ENCODE measurements at places on chromosomes 2 and 18. TPM values are rescaled to one million over a fixed set of nuclear protein-coding genes. Genes with fewer than 3 reads are reported as not detected.

DNA sequence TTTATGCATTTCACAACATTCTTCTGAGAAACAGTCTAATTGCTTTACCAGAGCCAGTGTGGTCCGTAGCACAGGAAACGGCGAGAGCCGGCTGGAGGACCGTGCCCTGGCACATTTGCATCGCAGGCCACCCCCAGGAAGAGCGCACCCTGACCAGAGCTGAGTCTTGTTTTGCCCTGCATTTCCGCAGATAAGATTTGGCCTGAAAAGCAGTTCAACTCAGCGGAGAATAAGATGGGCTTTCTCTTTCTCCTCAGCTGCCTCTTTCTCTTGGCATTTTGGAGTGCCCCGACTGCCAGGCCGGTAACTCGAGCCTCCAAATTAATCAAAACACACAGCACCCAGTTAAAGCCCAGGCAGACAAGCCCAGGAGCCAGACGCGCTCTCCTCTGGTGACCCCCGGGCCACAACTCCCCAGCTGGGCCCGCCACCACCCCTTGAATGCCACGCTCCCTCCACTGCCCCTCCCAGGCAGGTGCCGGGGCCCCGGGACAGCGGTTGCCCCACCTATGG is 464 bp downstream of the COL4A4 start:
- peaks cover 4% of the 10 kb centered on the region for H3K4me1 ChIP-seq
- peak overlapping the region; percentile 42 for H3K4me3 ChIP-seq
- peak overlapping the region; percentile 67 for H3K27ac ChIP-seq
- H3K36me3 ChIP-seq = no peaks in the 10 kb centered on the region
- H3K27me3 ChIP-seq = peaks cover 58% of the 10 kb centered on the region

DNA sequence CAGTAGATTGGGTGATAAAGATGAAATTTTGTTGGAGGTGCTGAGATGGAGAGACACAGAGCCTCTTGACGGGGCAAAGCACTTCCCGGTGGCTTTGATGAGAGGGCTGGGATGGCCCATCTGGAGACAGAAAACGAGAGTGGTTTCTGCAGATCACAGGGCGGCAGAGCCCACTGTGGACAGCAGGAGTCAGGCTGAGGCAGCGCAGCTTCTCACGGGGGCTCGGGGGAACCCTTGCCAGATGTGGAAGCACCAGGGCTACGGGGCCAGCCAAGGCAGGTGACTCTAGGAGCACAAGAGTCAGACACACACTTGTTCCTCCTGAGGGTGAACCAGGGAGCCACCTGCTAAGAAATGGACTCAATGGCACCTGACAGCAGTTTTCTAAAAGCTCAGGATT is 78.5 kb downstream of the TPO start:
- no peaks in the 10 kb centered on the region for H3K36me3 ChIP-seq
- no peak for DNase-seq
- no peaks in the 10 kb centered on the region for H3K4me1 ChIP-seq
- no peaks in the 10 kb centered on the region for H3K27me3 ChIP-seq
- H3K4me3 ChIP-seq = no peak overlapping the region

- H3K4me1 ChIP-seq = no peaks in the 10 kb centered on the region
- no peak for DNase-seq
- H3K4me3 ChIP-seq = no peak overlapping the region
- H3K36me3 ChIP-seq = no peaks in the 10 kb centered on the region
Observed at GRCh38 chr2:99734236-99734635, 244.4 kb upstream of the REV1 start.

DNA sequence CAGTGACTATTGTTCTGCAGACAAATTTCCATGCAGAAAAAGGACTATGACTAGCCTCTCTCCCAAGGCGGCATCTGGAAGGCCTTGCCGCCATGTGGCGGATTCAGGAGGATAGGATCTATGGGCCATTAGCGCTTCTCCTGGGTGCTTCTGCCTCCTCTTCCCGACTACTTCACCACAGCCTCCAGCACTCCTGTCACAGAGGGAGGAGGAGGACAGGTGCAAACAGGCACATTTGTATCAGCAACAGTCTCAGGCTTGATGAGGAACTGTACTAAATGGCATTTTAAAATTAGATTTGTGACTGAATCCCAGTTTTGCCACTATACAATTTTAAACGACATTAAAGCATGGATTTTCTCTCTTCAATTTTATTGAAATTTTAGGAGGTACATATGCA is 114.9 kb downstream of the NOL10 start:
- DNase-seq = no peak
- H3K4me3 ChIP-seq = no peak overlapping the region
- no peak overlapping the region for H3K27ac ChIP-seq
- H3K4me1 ChIP-seq = peaks cover 6% of the 10 kb centered on the region
- H3K27me3 ChIP-seq = no peaks in the 10 kb centered on the region
- H3K36me3 ChIP-seq = peaks cover 76% of the 10 kb centered on the region

DNA sequence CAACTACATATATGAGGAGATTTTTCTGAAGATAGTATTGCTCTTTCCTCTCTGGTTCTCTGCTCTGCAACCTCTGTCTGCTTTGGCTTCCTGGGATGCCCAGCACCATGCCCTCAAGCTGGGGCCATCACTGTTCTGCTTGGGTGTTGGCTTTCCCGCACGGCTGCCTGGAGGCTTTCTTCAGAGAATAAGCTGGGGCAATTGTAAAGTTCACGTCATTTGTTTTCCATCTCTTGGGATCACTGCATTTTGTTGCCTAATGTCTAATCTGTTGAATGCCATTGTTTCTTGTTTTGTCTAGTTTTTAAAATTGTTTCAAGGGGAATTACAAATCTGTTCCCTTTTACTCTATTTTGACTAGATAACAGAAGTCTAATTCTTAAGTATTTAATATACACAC is 437.3 kb upstream of the NRP2 start:
- H3K4me1 ChIP-seq = no peaks in the 10 kb centered on the region
- no peak overlapping the region for H3K27ac ChIP-seq
- DNase-seq = no peak
- H3K4me3 ChIP-seq = no peak overlapping the region

Gene MRPS9
- 42.0 TPM for polyA plus RNA-seq

DNA sequence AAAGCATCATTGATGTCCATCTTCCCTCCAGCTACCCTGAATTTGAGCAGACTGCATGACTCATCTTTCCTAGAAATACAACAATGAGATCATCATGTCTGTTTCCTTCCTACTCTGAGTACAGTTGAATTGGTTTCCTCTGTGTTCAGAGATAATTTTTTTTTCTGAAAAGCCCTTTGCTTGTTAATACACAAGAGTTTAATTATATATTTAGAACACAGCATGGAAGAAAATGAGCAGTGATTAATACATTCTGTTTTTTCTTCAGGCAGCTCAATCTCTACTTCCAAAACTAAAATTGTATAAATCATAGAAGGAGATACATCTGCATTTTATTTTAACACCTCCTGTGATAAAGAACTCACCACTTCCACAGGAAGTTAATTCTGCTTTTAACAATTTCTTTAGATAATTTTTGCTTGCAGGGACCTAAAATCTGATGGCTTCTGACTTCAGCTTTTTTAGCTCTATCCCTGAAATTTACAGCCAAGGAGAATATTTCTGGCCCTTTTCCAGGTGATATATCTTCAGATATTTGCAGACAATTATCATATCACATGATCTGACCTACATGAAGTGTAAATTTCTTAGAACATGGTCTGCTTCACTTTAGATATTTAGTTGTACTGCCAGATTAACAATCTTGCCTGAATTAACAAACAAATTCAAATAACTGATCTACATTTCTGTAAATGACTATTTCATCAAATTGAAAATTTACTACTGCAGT is 249.0 kb downstream of the TRIB2 start:
- H3K27ac ChIP-seq = peak overlapping the region; percentile 30
- DNase-seq = no peak
- H3K27me3 ChIP-seq = no peaks in the 10 kb centered on the region
- peaks cover 13% of the 10 kb centered on the region for H3K4me1 ChIP-seq
- H3K4me3 ChIP-seq = no peak overlapping the region

- H3K36me3 ChIP-seq = no peaks in the 10 kb centered on the region
- no peak overlapping the region for H3K27ac ChIP-seq
- H3K4me3 ChIP-seq = no peak overlapping the region
- H3K27me3 ChIP-seq = no peaks in the 10 kb centered on the region
Observed at GRCh38 chr2:129379411-129379810, 600.1 kb upstream of the RAB6C start.

- H3K27ac ChIP-seq = no peak overlapping the region
- H3K27me3 ChIP-seq = no peaks in the 10 kb centered on the region
- DNase-seq = no peak
- H3K4me1 ChIP-seq = peaks cover 7% of the 10 kb centered on the region
- H3K36me3 ChIP-seq = no peaks in the 10 kb centered on the region
- no peak overlapping the region for H3K4me3 ChIP-seq
Observed at GRCh38 chr2:215973954-215974699, 39.2 kb downstream of the MREG start.

DNA sequence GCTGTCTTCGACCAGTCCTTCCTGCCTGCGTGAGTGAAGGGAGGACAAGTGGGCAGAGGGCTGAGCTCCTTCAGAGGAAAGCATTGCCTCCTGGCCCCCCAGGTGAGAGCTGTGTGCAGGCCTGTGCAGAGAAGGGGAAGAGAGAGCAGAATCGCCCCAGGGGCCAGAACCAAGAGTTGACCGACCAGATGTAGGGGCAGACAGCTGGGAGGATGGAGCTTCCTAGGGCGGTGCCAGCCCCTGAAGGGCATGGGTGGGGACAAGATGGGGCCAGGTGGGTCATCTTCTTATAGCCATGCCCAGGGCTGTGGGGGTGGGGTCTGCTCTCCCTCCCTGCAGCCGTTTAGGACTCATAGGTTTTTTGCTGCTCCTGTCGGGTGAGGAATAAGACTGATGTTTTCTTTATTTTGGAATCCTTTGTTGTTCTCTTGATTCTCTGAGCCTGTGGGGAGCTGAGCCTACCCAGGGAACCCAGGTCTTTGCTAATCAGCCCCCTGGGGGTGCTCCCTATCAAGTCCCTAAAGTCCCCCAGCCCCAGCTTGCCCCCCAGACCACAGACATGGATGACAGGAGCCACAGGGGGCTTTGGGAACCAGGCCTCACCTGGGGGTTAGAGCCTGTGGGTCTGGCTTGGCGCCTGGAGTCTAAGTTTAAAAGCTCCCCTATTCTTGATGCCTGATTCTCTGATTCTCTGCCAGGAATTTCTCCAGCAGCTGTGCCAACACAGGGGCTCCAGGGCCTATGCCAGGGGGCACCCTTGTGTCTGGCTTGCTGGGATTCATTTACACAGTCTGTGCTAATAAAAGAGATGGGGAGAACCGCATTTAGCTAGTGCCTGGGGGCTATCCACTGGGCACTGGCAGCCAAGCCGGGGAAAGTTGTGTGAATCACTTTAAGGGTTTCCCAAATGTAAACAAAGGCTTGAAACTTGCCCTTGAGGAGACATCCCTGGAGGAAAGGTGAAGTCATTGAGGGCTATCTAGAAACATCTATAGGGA is 9.3 kb upstream of the EFHD1 start:
- no peak overlapping the region for H3K27ac ChIP-seq
- no peaks in the 10 kb centered on the region for H3K36me3 ChIP-seq
- H3K27me3 ChIP-seq = peaks cover 26% of the 10 kb centered on the region
- H3K4me3 ChIP-seq = no peak overlapping the region
- no peaks in the 10 kb centered on the region for H3K4me1 ChIP-seq
- DNase-seq = no peak

DNA sequence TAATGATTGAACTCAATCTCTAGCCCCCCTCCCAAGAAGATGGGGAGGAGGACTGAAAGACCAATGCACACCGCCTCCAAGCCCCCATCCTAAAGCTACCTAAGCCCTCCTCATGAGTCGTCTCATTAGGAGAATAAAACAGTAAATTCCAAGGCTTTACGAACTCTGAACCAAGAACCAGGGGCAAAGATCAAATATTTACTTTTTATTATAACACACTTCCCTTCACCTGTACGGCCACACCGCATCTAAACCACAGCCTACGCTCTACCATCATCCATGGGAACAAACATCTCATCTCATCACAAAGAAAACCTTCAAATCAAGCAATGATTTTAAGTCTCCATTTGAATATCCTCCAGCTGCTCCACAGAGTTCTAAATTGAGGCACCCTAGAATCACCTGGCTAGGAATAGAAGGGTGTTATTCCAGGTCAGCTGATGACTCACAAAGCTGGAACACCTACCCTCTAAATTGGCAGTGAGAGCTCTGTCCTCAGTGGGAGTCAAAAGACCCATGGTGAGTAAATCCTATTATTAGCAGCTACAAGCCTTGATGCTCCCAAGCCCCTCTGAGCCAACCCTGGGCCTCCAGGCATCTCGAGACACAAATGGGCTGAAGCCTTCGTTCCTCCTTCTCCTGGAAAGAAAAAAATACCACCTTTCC is 45.6 kb upstream of the BZW1 start:
- no peaks in the 10 kb centered on the region for H3K36me3 ChIP-seq
- no peak for DNase-seq
- no peak overlapping the region for H3K27ac ChIP-seq
- H3K27me3 ChIP-seq = no peaks in the 10 kb centered on the region
- no peak overlapping the region for H3K4me3 ChIP-seq

Gene EGR4
- polyA plus RNA-seq = not detected

DNA sequence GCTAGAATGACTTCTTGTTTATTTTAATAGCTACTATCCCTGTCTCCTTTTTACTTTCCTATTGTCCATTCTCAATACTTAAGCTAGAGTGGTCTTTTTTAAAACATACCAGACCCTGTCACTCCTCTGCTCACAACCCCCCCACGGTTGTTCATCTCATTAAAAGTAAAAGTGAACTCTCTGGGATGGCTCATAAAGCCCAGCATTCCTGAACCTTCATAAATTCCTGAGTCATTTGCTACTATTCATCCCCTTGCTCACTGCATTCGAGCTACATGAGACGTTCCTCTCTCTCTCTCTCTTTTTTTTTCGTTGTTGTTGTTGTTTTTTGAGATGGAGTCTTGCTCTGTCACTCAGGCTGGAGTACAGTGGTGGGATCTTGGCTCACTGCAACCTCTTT is 148.7 kb upstream of the DSEL start:
- no peaks in the 10 kb centered on the region for H3K36me3 ChIP-seq
- no peaks in the 10 kb centered on the region for H3K27me3 ChIP-seq
- H3K4me3 ChIP-seq = no peak overlapping the region
- DNase-seq = no peak
- H3K4me1 ChIP-seq = no peaks in the 10 kb centered on the region

Gene GALR1
- 0.10 TPM for polyA plus RNA-seq

DNA sequence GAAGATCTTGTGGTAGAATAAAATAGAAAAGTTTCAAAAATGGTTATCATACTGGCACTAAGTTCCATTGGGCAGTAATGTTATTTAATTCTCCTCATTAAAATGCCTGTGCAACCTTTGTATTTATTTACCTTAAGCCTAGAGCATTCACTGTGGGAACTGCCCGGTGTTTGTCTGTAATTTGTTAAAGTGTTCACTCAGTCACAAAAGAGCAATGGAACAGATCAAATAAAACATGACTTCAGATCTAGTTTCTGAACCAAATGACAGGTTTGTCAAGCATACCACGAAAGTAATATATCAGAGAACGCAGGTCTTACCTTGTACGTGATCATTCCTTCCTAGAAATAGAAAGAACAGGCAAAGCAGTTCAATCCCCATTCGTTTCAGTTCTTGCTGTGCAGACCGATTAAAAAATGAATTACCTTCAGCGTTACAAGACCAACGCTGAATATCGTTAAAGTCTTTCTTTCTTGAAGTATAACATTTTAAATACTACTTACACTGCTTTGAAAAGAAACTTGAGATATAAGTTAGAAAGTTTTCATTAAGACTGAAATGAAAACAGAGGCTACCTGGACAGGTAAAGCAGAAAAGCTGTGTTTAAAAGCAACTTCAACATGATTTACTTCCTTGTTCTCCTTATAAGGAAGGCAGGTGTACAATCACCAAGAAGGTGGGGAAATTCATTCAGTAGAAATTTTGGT is at the start of gene ITGB6:
TSS of gene ITGB6 (minus strand) at position 590 of the 707 bp plus-strand sequence. CDS start at position 381, 209 bp downstream.
- H3K27me3 ChIP-seq = no peaks in the 10 kb centered on the region
- H3K27ac ChIP-seq = peak within 1 kb of the TSS; percentile 52
- peak within 1 kb of the TSS; percentile 6 for H3K4me3 ChIP-seq
- DNase-seq = no peak

Gene FER1L5
- 1.1 TPM for polyA plus RNA-seq

Data from left lung (tissue), 14 donors.